Activated CD4-positive, alpha-beta T cell treated with anti-CD3 and anti-CD28 coated beads, Interleukin-2, Interleukin-6, amounts not matched to agents 100 ng/mL and 50 ng/mL, durations not matched to agents 16 hours and 8 hours (primary cell): ENCODE measurements at places on chromosomes 2 and 18.

- no peak for DNase-seq
These were observed 263.5 kb downstream of the EPHA4 start for GRCh38 chr2:221308507-221309066.

- DNase-seq, result no peak
These were observed 343.5 kb upstream of the KLHL29 start for GRCh38 chr2:23041443-23041842.

DNA sequence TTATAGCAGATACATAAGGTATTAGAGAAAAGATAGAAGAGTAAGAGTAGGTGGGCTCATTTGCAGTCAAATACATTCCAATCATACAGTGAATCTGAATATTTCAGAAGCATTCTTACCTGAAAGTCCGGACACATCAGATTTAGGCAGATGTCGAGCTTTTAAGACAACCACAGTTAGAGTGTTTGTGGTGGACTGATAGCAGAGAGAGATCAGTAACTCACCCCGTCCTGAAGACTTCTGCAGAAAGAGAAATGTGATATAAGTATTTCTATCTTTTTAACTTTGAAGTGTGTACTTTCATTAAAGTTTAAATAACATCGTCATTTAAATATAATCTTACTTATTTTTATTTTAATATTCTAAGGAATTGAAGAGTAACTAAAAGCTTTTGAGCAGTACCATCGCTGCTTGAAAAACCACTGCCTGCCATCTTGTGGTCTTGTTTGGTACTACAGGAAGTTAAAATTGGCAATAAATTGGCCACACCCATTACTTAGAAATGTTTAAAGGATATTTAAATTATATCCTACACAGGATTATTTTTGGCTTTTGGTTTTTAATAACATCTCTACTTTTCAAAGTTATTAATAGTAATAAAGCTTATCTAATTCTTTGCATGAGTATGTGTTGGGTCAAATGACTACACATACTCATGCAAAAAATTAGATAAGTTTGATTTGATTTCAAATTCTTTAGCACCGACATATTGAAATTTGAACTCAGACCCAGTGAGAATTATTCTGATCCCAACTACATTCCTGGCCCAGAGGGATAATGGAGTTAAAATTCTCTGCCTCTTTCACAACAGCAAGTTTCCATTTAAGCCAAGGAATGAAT is 5.5 kb downstream of the SYT4 start:
- peak; percentile 58 for DNase-seq

- no peak for DNase-seq
These were observed 301.8 kb upstream of the ACVR2A start for GRCh38 chr2:147543056-147543455.

DNA sequence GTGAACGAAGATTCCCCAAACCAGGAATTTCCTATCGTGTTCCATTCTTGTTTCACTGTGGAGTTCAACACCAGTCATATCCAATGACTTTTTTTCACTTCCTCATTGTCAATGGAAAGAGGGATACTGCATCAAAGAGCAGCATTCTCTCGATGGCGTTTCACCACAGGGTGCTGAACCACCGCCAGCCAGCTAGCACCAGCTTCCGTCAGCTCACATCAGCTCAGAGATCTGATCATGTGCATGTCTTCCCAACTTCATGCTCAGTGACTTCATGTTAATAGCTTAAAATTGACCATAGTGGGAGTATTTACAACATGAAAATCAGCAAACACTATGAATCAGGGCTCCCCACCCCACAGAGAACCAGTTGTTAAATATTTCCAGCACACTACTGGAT is 359.9 kb downstream of the TNS1 start:
- no peak for DNase-seq

DNA sequence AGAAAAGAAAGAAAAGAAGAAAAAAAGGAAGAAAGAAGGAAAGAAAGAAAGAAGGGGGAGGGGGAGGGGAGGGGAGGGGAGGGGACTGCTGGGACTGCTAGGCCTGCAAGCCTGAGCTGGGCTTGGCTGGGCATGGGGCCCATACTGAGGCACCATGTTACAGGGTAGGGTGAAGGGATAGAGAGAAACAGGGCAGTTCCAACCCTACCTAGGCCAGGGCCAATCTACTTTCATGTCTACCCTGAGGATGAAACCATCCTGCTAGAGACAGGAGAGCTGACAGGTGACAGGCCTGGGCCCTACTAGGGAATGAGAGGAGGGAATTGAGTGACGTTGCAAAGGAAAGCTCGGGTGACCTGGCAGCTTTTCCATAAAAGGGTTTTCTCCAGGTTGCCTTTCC is 41.7 kb downstream of the TEX44 start:
- DNase-seq, result no peak

DNA sequence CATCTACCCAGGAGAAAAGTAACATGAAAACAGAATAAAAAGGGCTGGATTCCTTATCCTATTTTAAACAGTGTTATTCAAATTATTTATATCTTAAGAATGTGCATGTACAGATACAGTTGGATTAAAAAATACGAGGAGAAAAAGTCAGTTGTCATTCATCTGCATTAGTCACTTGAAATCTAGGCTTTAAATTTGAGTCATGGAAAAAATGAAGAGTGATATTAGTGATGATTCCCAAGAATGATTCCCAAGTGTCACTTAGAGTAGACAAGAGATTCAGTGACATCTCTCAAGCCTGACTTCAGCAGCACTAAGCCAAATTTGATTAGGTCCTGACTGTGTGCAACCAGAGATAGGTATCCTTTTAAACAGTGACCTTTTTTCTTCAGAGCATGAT is 394.2 kb downstream of the IRS1 start:
- no peak for DNase-seq

GRCh38 chr2:73292316-73292905 is 937 bp downstream of the EGR4 start:
- DNase-seq, result no peak

GRCh38 chr2:165762723-165763122 is 31.3 kb downstream of the GALNT3 start:
- no peak for DNase-seq

DNA sequence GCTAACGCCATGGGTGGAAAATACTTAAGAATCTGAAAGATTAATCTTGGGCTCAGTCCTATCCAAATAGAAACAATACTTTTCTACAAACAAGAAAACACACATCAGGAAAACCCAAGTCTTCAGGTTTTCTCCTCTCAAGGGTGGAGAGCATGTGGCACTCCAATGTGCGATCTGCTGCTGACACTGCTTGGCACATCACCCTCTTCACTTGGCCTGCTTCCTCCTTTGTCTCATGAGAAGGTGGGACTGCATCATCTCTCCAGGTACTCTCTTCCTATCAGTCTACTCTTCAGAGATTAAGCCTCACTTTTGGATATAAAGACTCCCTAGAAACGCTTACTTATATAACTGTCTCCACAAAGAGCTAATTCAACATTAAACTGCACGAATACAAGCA is 26.4 kb downstream of the HDLBP start:
- DNase-seq, result no peak

DNA sequence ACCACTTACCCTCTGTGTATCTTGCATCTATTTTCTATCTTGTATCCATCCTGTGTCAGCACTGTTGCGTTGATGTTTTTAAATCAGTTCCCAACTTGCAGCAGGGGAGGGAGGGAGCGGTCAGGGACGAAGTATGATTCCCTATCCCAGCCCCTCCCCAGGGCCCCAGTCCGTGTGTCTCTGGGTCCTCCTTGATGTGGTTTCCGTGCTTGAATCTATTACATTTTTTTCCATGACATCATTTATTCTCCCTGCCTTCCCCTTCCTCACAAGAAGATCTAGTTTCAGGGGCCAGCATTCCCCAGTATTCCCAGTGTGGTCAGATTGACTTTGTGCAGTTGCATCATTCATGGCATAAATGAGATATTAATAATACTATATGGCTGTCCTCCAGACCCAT is 479.3 kb downstream of the PTPRM start:
- no peak for DNase-seq

DNA sequence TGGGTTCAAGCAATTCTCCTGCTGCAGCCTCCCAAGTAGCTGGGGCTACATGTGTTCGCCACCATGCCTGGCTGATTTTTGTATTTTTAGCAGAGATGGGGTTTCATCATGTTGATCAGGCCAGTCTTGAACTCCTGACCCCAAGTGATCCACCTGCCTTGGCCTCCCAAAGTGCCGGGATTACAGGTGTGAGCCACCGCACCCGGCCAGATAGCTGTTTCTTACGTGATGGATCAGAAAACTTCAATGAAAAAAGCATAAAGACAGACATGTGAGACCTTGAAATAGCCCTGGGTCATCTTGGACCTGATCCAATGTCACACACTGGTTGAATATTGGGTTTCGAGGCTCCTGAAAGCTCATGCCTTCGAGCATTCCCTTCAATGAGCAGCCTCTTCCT is 66.7 kb upstream of the RTN4 start:
- DNase-seq, result no peak

- DNase-seq, result no peak
These were observed 106.6 kb upstream of the UPP2 start for GRCh38 chr2:157995117-157995516.

- DNase-seq, result no peak
These were observed 144.8 kb upstream of the GLI2 start for GRCh38 chr2:120590841-120591240.

DNA sequence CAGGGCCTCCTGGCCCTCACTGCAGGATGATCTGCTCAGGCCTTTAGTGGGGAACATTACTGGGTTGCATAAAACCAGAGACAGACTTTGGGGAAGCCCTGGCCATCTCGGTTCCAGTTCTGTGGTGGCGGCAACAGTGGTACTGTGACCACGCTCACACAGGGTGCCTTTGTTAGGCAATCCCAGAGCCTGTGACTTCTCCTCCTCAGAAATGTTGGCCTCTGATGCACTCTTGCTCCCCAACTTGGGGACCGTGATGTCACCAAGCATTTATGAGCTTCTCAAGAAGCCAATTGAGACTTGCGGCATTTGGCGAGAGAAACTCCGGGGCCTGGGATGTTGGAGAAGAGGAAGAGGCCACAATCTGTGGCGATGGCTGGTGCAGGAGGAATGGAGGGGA is 80.9 kb upstream of the PKDCC start:
- no peak for DNase-seq
